ENCODE measurements at places on chromosomes 13 and 19.

DNA sequence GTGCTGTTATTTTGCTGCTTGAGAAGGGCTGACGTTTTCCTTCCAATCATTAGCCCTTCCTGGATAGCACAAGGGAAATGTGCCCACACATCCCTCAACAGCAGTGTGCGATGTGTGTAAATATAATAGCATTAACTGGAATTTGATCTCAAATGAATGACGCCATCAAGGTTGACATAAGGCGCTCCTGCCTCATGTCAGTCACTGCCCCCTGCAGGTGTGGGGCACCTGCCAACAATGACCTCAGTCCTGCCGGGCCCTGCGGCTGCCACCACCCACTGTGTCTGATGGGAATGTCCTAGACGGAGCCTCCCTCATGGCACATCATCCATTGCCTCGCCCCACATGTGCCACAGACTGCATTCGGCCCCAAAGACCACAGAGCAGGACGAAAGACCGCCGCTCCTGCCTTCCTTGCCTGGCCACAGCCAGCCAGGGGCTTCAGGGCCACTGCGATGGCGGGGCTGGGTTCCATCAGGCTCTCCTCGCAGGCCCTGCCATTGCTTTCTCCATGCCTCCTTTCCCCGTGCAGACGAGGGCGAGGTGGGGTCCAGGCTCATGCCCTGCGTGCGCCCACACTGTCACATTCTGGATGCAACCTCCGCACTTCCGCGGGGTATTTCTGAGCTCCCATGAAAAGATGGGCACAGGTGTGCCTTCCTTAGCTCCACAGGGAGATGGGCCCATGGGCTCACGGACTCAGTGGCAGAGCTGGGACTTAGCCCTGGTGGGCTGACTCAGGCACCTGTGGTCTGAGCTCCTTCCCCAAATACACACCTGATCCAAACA lies 146.7 kb downstream of the SOX1 start:
- DNase-seq, result no peak

GRCh38 chr19:36013280-36014011 lies 567 bp downstream of the ALKBH6 start:
- no peak for DNase-seq

- DNase-seq, result no peak
These were observed 80.4 kb downstream of the INSR start for GRCh38 chr19:7213628-7214323.

DNA sequence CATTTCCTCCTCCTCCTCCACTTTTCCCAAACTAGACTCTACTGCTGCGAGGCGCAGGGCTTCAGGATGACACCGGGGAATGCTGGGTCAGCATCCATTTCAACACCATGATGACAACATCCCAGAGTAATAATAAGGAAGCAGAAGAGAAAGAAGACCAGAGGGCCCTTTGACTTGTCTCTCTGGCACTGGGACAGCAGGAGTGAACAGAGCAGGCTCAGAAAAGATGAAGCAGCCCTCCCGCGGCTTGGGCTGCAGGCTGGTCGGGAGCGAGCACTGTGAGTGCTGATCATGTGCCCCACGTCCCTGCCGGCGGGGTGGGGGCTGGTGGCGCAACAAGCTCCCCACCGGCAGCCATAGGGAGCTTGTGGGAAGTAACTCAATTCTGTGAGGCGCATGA lies 30.5 kb downstream of the RANBP3 start:
- no peak for DNase-seq

DNA sequence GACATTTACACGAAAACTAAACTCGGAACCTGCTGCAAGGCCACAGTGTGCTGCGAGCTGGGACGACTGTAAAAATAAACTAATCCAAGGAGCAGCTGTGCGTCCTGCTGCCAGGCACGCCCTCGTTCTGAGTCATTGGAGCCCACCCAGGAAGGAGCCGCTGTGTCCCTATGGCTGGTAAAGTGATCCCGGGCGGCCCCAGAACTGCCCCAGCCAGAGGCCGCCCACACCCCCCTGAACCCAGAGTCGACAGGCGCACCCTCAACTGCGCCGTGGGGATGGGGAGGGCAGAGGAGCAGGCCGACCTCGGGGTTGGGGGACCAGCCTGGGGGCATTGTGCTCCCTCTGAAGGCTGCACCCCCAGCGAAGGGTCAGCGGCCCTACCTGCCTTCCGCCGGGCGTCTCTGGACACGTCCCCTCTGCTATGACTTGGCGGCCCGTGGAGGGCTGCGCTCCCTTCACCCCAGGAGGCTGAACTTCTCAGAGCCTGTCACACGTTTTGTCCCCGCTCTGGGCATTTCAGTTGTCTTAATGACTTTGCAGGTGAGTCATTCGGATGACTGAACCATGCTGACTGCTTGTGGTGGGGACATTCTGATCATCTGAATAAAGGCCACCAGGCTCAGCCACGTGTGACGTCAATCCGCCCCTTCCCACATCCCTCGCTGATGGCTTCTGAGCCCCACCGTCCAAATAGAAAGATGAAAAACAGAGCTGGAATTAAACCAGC lies 42.7 kb downstream of the ADPRHL1 start:
- no peak for DNase-seq

DNA sequence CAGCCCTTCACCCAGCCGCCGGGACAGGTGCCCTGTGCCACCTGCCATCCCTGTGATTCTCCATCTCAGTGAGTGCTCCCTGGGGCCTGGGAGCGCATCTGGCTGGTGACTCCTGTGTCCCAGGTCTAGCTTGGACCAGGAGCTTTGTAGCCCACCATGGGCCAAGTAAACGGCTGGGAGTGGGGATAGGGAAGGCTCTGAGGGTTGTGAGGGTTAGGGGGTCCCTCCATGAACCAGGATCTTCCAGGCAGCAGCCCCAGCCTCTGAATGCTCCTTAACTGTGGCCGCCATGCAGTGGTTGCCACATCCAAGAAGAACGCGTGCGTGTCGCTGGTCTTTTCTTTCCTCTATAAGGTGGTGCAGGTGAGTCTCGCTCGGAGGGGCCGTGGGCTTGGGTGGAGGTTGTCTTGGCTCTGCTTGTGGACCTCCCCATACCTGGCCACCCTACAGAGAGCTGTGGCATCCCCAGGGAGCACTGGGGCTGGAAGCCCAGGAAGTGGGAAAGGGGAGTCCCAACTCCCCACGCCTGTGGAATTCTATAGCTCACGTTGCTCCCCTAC lies 8.4 kb downstream of the AP1M1 start:
- DNase-seq, result no peak

DNA sequence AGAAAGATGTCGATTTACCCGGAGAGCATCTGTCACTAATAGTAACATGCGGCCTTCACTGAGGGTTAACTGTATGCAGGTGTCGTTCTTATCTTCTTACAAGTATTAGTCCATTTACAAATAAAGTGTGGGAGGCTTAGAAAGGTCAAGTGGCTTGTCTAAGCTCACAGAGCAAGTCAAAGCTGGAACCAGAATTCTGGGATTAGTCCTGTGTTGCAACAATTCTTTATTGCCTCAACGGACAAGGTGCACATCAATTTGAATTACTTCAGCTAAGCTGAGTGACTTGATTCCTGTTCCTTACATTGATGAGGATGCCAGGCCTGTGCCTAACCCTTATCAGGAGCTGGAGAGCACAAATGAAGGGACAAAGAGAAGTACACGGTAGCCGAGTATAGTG lies 1193.6 kb downstream of the UQCRFS1 start:
- no peak for DNase-seq

DNA sequence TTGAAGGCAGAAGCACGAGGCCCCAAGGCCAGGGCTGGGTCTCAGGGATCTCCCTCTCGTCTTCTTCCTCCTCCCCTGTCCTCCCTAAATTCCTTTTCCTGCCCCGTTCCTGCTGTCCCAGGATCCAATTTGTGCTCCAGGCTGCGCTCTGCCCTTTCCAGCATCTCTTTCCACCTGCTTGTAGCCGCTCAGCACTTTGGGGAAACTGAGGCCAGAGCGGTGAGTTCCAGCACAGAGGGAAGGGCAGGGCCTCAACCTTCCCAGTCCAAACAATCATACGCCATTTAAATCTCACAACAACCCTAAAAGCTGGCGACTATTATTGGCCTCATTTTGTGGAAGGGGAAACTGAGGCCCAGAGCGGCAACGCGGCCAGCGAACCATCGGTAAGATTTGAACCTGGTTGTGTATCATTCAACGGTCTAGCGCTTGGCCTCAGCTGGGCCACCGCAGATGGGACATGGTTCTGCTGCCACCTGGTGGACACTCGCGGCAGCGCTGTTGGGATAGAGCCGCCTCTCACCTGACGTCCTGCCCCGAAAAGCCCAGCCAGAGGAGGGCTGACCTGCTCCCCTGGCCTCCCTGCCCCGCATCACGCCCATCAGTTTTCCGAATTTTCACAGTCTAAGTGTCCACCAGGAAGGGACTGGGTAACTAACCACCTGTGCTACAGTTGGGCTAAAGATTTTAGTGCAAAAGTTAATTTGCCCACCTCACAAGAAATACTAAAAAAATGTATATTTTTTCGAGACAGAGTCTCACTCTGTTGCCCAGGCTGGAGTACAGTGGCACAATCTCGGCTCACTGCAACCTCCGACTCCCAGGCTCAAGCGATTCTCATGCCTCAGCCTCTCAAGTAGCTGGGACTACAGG lies 4.2 kb upstream of the RPL18A start:
- DNase-seq, result peak; percentile 96

DNA sequence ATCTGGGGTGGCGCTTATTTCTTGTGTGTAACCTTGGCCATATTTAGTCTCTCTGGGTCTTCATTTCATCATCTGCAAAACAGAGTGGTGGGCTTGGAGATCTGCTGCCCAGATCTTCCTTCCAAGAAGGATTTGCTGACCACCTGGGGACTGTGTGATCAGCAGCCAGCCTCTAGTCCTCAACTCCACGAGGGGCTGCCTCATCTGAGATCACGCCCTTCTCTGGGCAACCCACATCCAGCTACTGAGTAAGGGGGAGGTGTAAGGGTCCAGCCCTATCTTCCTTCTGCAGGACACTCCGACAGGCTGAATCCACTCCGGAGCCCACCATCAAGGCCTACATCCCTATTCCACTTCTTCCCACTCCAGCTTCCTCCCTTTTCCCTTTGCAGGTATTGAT lies 57.9 kb downstream of the CHST8 start:
- DNase-seq, result no peak

DNA sequence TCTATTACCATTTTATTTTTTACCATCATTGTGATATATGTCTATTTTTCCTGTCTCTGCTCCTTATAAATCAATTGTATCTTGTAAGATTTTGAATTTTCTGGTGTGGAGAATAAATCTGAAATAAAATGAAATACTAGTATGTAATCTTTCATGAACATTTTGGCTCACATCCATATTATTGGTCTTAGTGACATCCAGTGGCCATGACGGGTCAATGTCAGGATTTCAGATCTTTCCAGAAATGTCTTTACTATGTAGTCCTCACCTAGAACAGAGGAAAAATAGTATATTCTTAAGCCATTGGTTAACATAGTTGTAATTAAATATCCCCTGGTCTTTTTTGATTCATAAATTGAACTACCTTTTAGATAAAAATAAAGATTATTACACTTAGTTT lies 109.8 kb upstream of the GPC6 start:
- DNase-seq, result no peak

- DNase-seq, result peak; percentile 89
These were observed 15.7 kb downstream of the PLIN3 start for GRCh38 chr19:4851551-4852290.

DNA sequence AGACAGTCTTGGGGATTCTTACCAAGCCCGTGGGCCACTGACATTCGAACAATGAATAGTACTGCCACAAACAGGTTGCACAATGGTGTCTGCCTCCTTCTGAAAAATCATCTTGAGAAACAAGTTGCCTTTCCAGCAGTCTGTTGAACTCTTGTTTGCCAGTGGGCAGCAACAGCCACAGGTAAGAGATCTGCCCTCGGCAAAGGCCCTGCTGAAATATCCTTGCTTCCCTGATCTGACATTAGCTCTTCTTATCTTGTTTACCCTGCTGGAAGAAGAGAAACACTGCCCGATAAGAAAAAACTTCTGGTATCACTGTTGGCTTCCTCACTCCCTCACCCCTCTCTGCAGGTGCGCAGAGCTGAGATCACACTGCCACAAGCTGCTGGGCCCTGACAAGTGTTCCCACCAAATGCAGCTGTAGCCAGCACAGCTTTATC lies 2.0 kb downstream of the DOCK9 start:
- DNase-seq, result no peak

- peak; percentile 76 for DNase-seq
These were observed 33.0 kb upstream of the ADGRE5 start for GRCh38 chr19:14347999-14348889.

DNA sequence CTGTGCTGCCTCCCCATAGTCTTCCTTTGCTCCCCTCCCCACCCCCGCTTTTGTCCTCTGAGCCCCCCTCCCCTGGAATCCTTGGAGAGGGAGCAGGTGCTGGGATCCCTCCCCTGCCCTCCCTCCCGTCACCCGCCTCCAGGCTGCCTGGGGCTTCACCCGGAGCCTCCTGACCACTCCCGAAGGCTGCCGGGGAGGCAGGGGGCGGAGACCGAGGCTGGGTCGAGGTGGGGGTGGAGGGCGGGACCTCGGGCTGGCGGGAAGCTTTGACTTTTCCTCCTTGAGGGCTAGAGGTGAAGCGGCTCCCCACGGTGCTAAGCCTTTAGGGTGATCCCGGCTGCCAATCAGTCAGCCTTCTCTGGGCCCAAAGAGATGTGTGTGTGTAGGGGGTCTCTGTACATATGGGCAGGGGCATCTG lies 1.5 kb downstream of the KMT5C start:
- DNase-seq, result peak; percentile 50

- no peak for DNase-seq
These were observed 4.3 kb upstream of the ZNF497 start for GRCh38 chr19:58366585-58367430.

GRCh38 chr13:52933547-52934210 lies 85.2 kb upstream of the PCDH8 start:
- DNase-seq, result no peak

DNA sequence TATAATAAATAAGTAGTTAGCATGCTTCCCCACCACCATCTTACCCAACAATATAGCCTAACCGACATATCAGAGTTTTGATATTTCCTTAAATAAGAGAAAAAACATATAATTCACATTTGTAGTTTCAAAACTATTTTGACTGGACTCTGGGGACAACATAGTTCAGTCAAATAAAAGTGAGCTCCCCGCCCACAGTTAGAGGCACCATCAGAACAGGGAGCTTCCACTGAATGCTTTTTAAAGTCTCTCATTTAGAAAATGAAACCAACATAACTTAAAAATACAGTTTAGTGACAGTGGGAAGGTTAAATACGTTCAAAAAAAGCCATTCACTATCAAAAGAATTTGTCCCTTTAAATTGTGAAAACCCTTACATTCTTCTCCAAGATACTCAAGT lies 92.8 kb downstream of the EPSTI1 start:
- DNase-seq, result no peak

- no peak for DNase-seq
These were observed 19.4 kb upstream of the PLEKHF1 start for GRCh38 chr19:29645911-29646310.

- no peak for DNase-seq
These were observed 23.6 kb downstream of the CACNG6 start for GRCh38 chr19:54014920-54015560.

DNA sequence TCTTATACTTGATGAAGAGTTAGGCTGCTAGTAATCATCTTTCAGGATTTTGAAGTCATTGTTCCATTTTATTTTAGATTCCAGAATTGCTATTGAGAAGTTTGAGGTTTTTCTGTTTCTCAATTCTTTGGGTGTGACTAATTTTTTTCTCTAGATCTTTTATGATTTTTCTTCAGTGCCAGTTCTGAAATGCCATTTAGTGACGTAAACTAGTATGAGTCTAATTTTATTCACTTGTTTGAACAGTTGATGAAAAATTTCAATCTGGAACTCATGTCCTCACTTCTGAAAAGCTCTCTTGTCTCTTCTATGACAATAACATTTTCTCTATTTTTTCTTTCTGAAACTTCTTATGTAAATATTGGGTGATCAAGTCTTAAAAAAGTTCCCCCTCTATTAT lies 188.5 kb upstream of the HTR2A start:
- DNase-seq, result no peak
